Erythroblast (primary cell): ENCODE measurements at places on chromosomes 7 and 10.

DNA sequence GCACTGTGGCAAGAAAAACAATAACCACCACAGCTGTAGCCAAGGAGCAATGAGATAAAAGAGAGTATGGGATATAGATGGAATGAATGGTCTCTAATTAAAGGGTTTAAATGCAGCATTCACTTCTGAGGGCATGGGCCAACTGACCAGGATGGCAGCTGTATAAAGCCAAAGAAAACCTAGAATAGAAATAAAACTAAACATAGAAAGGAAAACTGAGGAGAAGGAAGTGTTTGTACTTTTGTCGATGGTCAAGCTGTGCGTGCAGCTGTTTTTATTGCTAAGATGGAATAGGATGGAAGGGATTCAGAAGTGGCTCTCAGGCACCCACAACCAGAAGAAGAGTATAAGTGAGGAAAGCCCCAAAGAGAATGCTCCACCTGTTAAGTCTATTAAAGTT lies 37.9 kb downstream of the ZC3HC1 start:
- DNase-seq, result no peak

DNA sequence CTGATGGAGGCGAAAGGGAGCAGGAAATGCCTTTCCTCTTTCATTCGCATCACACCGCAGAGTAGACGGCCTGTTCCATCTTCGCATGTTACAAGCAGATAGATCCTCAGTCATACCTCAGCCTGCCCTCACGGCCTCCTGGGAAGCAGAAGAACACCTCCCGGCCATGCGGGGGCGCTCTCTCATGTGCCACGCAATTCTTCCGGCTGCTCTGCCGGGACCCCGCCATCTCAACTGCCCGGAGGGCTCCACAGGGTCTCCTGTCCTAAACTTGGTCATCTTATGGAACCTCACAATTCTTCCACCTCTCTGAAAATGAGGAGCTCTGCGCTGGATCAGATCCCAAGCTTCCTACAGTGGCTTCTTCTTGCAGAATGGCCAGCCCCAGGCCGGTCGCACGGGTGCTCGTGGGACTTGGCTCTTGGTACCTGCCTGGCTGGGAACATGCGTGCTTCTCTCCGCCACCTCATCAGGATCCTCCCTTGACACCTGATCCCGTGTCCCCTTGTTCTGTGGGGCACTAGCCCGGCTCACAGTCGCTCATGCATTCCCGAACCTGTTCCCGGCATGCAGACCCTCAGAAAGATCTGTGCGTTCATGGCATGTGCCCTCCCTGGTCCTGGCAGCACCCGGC lies 262.8 kb upstream of the SHH start:
- DNase-seq, result no peak

GRCh38 chr7:103577059-103577458 lies 131.1 kb upstream of the SLC26A5 start:
- no peak for DNase-seq

GRCh38 chr7:66307591-66308215 lies 102.6 kb downstream of the TPST1 start:
- DNase-seq, result no peak

DNA sequence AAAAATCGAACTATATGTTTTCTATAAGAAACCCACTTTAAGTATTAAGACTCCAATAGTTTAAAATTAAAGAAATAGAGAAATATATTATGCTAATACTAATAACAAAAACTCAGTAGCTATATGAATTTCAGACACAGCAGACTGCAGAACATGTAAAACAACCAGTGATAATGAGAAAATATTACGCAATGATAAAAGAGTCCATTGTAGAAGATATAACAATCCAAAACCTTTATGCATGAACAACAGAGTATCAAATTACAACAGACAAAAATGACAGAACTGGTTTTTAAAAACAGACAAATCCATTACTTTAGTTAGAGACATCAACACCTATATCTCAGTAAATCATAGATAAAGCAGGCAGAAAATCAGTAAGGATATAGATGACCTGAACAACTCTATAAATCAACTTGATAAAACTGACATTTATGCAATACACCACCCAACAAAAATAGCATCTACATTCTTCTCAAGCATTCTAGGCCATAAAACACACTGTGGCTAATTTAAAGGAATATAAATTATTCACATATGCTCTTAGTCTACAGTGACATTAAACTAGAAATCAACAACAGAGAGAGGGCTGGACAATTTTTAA lies 669.5 kb upstream of the GHITM start:
- DNase-seq, result no peak

DNA sequence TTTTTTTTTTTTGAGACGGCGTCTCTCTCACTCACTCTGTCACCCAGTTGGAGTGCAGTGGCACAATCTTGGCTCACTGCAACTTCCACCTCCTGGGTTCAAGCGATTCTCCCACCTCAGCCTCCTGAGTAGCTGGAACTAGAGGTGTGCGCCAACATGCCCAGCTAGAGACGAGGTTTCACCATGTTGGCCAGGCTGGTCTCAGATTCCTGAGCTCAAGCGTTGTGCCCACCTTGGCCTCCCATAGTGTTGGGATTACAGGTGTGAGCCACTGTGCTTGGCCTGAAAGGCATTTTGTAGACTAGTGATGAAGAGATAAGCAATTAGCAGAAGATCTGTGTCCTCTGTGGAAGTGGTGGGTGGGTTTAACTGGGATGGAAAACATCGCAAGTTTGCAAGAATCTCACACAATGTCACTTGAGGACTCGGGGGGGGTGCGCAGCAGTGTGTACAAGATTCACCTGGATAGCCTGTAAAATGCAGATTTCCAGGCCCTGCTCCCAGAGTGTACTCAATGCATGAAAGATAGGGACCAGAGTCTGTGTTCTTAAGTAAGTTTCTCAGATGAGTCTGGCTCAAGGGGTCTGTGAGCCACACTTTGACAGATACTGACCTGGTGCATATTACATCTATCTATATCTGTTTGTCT lies 10.9 kb downstream of the CYP17A1 start:
- DNase-seq, result no peak

- DNase-seq, result no peak
Observed at GRCh38 chr10:115441907-115442545, 348.9 kb downstream of the ATRNL1 start.

- DNase-seq, result no peak
Observed at GRCh38 chr7:135380351-135380750, 129.6 kb downstream of the CNOT4 start.

- DNase-seq, result no peak
Observed at GRCh38 chr7:7190142-7190541, 7.8 kb downstream of the C1GALT1 start.

DNA sequence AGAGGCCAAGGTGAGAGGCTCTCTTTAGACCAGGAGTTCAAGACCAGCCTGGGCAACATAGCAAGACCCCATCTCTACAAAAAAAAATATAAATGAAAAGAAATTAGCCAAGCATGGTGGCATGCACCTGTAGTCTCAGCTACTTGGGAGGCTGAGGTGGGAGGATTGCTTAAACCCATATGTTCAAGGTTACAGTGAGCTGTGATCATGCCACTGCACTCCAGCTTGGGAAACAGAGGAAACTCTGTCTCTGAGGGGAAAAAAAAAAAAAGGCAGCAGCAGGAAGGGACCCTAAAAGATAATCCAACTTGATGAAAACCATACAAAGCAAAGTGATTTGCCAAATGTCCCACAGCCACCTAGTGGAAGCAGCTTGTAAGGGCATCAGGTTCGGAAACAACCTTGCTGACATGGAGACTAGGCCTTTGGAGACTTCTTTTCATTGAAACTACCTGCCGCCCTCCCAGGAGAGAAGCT lies 15.6 kb upstream of the PBLD start:
- peak; percentile 61 for DNase-seq

DNA sequence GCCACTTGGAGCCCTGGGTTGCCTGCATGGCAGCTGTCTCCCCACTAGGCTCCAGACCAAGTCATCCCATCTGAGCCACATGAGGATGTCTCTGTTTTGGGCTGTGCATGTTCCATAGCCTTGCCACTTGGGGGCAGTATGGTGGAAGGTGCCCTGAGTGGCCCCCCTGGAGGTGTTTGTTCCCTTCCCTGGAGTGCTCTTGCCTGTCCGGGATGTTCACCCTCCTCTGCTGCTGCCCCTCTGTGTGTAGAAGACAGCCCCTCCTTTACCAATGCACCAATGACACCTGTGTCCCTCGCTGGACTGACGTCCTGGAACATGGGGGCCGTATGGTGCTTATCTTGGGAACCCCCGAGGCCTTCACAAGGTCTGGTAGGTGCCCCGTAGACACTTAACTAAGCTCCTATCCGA lies 100.2 kb downstream of the ACTR3B start:
- DNase-seq, result peak; percentile 18

- no peak for DNase-seq
Observed at GRCh38 chr10:115773832-115774231, 499.2 kb downstream of the GFRA1 start.

GRCh38 chr10:80477813-80478212 lies 23.7 kb downstream of the TSPAN14 start:
- DNase-seq, result no peak

- no peak for DNase-seq
Observed at GRCh38 chr7:7654964-7655715, 14.6 kb downstream of the UMAD1 start.

GRCh38 chr10:61975391-61975932 lies 74.0 kb downstream of the ARID5B start:
- DNase-seq, result no peak

DNA sequence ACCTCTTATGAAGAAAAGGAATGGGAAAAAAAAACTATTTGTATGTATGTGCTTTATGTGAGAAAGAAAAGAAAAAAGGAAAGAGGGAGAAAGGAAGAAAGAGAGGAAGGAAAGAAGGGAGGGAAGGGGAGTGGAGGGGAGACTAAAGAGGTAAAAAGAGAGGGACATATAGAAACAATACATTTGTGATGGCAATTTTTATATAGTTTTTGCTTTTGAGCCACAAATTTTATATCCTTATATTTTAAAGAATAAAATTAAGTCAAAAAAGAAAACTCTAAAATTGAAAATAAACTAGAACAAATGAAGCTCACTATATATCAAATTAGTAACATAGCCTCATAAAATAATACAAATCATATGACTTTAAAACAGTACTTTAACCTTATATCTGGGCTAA lies 11.0 kb downstream of the C7orf25 start:
- DNase-seq, result no peak

DNA sequence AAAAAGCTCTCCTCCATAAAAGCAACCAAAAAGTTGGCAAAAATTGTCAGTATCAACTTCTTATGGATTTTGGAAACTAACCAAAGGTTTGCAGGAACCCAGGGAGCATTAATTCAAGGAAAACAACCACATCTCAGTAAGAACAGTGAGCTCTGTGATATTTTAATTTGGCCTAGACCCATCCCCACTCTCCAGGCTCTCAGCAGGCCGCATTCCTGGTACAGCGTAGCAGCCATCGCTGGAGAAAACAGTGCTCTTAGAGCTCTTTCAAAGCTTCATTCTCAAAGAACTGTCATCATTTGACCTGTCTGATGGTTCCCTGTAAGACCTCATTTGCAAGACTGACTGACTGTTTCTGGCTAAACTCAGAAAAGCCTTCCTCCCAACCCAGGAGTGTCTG lies 81.9 kb downstream of the NUDCD3 start:
- DNase-seq, result no peak

DNA sequence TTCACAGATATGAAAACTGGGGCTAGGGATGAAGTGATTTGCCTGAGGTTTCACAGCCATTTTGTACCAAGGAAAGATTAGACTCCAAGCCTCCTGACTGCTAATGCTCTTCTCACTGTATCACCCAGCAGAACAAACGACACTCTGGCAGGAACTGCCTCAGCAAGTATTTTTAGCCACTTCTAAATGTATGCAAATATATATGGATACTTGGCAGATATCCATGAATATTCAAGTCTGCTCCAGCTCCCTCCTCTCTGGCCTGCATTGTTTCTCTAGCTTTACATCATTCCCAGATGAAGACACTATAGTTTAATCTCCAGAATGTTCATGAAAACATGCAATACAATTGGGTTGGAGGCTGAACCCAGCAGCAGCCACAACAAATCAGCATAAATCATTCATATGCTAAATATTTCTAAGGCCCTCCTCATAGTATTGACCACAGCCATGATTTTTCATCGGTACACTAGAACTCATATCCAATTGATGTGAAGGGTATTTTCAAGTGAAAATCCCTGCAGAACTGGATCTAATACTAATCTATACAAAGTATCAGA lies 65.5 kb downstream of the HPSE2 start:
- DNase-seq, result no peak

DNA sequence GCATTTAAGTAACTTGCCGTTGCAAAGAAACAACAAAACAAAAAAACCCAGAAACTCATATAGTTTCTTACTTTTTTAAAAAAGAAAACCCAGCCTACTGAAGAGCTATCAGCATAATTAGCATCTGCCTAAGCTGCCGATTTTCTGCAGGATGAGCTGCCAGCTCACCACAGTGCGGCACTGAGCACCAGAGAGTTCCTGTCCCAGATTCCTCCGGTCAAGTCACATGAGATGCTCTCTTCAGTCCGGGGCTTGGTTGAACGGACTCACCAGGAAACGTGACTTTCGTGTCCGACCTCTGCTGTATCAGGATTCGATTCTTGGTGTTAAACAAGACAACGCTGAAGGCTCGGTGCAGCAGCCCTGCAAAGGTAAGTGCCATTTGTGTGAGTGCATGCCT lies 3.2 kb downstream of the IDI2 start:
- no peak for DNase-seq

GRCh38 chr7:52764492-52765169 lies 270.8 kb upstream of the POM121L12 start:
- DNase-seq, result no peak

DNA sequence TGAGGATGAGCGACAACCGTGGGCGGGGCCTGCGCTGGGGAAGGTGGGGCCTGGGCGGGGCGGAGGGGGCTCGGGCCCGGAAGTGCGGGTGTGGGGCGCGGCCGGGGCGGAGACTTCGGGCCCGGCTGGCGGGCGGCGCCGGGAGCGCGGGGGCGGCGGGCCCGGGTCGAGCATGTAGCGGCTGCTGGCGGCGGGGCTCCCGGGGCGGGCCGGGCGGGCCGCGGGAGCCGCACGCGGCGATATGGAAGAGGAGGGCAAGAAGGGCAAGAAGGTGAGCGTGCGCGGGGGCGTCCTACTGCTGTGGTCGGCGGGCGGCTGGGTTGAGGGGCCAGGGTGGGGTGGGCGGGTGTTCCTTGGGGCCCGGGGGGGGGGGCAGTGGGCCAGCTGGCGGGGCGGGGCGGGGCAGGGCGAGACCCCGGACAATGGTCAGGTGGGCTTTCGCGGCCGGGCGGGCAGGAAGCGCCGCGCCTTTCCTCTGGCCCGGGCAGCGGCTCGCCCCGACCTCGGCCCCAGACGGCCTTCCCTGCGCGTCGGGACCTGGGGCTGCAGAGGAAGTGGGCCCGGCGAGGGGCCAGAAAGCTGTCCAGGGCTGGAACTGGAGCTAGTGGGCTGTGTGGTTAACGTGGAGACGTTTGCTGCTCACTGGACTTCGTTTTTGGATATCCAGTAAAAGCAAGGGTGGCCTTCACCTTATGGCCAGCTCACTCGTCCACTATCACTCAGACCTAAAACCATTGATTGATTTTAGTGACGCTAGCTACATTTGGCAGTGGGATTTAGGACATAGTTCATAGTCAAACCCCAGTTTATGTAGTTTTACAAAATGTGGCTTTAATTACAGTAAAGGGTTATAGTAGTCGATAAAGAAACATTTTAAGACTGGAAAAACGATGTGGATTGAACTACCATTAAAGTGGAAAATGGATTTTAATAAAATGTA lies at the start of gene CCM2:
CCM2 (plus strand) TSS at position 109 of the 940 bp plus-strand sequence; CDS start at position 242, 133 bp downstream.
- no peak for DNase-seq
